ENCODE measurements at places on chromosomes 3 and 15.

DNA sequence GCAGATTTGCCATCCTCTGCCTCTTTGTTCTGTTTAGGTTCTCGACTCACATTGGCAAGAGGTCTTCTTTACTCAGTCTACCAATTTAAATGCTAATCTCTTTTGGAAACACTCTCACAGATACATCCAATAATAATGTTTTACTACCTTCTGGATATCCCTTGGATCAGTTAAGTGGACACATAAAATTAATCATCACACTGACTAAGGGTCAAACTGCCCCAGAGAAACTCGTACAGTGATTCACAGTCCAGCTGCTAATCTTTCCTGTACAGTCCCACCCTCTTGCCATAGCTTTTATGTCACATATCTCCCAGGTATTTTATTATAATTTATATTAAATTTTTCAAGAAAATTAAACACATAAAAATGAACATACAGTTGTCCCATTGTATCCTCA is 360.8 kb upstream of the RGMA start:
- no peak for DNase-seq

- DNase-seq, result peak; percentile 64
These were observed at the start of gene IQSEC1 for GRCh38 chr3:13073326-13074005. TSS of gene IQSEC1 (minus strand) at chr3:13073429. CDS start at chr3:13073014, 415 bp downstream.

DNA sequence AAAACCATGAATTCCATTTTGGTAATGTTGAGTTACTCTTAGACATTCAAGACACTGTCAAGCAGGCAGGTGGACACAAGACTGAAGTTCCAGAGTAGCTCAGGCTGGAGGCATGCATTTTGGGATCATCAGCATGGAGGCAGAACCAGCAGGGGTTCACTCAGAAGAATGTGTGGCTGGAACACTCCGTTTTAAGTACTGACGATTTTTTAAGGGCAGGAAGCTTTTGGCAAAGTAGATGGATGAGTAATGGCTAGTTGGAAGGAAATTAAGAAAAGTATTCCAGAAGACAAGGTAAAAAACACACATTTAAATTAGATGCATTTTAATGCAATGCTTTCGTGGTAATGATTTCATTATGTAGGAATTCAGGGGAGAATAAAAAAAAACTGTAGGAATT is 420.4 kb downstream of the ROBO2 start:
- no peak for DNase-seq

DNA sequence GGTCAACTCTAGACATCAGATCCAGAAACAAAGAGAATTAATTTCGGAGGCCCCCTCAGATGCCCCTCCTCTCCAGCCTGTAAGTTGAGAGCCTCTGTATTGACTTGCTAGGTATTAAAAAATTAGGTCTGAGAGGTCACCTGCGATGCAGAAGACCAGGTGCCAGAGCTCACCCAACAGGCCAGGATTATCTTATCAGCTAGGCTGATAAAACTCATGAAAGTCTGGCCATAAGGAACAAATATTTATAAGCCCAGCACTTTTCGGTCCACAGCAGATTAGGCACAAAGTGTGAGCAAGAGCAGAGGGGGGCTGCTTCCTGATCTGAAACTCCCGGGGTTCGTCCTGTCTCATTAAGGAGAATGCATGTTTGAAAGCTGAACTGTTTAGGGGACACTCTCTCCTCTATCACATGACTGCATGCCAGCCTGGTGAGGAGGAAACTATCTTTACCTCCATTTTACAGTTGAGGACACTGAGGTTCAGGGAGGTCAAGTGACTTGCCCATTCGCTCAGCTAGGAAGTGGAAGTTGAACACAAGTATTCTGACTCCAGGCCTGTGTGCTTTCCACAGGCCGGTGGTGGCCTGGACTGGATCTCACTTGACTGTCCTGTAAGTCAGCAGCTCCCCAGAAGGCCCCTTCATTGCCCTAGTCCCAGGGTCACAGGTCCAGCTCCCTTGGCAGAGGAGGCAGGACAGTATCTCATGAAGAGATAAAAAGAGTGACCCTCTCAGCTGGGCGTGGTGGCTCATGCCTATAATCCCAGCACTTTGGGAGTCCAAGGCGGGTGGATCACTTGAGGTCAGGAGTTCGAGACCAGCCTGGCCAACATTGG is 39.6 kb upstream of the MAGEF1 start:
- DNase-seq, result no peak

DNA sequence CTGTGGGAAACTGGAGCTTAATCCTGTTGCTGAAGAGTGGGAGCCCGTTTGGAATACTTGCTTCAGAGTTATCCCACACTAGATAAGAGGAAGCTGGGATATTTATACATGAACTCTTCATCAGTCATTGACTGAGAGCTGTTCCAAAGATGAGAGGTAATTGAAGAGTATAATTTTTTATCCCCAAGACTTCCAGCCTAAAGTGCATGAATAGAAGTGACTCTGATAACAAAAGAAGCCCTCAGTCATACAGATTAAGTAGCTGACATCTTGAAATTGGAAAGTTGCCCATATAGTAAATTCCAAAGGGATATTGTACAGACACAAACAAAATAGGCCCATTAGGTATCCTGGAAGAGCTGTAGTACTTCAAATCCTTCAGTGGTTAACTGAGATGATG is 268.0 kb downstream of the EPHA3 start:
- no peak for DNase-seq

DNA sequence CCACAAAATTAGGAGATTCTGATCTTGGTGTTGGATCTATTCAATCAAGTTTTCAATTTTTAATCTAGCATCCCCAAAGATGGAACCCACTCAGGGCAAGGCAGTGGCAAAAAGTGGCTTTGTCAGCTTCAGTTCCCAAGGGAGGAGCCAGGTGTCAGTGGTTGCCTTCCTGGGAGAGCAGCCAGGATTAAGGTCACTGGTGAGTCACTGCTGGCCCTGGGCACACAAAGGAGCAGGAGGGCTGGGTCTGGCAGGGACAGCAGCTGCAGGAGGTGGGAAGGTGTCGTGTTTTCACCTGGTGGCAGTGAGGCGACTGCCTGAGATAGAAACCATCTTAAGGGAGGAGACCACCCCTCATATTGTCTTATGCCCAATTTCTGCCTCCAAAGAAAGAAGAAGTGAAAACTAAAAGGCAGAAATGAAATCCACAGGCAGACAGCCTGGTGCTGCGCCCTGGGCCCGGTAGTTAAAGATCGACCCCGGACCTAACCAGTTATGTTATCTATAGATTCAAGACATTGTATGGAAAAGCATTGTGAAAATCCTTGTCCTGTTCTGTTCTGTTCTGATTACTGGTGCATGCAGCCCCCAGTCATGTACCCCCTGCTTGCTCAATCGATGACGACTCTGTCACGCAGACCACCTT is 5.9 kb upstream of the KLHL25 start:
- DNase-seq, result no peak

DNA sequence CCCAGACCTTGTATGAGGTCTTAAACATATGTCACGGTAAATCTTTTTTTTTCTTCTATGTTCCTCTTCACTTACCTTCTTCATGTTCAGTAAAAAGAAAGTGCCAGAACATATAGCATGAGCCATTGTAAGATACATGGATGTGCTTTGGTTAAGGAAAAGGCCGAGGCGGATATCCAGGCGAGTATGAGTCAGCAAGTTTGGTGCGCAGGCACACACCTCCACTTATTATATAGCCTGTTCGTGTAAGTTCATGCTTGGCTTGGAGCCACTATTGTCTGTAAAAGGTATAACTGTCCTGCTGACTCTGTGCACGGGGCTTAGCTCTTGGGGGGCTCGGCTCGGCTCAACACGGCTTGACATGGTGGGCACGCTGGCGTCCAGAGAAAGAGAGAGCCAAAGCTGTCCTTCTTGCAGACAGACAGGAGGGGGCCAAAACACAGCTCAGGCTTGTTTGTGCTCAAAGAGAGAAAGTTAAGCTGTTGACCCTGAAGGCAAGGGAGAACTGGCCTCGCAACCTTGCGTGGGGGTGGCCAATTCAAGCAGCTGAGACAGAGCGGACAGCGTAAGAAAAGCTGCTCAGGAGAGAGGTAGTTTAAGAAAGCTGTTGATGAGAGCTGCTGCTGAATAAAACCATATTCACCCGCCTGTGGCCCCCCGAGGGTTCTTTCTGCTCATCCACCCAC is 251.2 kb downstream of the SLC9A9 start:
- DNase-seq, result no peak

DNA sequence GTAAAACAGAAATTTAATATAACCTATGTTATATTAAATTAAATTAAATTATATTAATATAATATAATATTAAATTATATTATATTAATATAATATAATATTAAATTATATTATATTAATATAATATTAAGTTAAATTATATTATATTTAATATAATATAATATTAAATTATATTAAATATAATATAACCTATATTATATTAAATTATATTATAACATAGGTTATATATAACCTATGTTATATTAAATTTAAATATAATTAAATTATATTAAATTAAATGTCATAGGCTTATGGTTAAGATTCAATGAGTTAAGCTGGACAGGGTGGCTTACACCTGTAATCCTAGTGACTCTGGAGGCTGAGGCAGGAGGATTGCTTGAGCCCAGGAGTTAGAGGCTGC is 40.6 kb upstream of the CNOT10 start:
- no peak for DNase-seq
